ENCODE measurements at places on chromosomes 12 and 14. TPM values are rescaled to one million over a fixed set of nuclear protein-coding genes. Genes with fewer than 3 reads are reported as not detected.

TAS2R8 gene
- total RNA-seq: 0.49 TPM

SOX5 gene
- 32.4 TPM for total RNA-seq

TBC1D30 gene
- total RNA-seq: 7.0 TPM

LRRC10 gene
- not detected for total RNA-seq

SALL2 gene
- total RNA-seq: 21.9 TPM

CLEC2D gene
- total RNA-seq: 11.3 TPM

ASPG gene
- 8.2 TPM for total RNA-seq

DLGAP5 gene
- not detected for total RNA-seq

HELB gene
- 6.2 TPM for total RNA-seq

TAOK3 gene
- 41.7 TPM for total RNA-seq

LUM gene
- 36.7 TPM for total RNA-seq

PMCH gene
- total RNA-seq: not detected

ARHGDIB gene
- total RNA-seq: 62.9 TPM

SPIC gene
- not detected for total RNA-seq

SLC35E3 gene
- 2.3 TPM for total RNA-seq

SLC17A8 gene
- total RNA-seq: not detected

ESPL1 gene
- 0.13 TPM for total RNA-seq

AQP6 gene
- total RNA-seq: not detected

SIX6 gene
- not detected for total RNA-seq

GLT8D2 gene
- total RNA-seq: 52.0 TPM

OR6C3 gene
- not detected for total RNA-seq

GALNT16 gene
- total RNA-seq: 6.9 TPM

GPRC5A gene
- total RNA-seq: 135 TPM

EPYC gene
- total RNA-seq: not detected

DDHD1 gene
- 17.1 TPM for total RNA-seq

ENDOU gene
- total RNA-seq: 1.2 TPM

ZNF10 gene
- 30.5 TPM for total RNA-seq

LHX5 gene
- 0.13 TPM for total RNA-seq

NIN gene
- total RNA-seq: 25.5 TPM

SLC5A8 gene
- 51.3 TPM for total RNA-seq

DDX55 gene
- 18.4 TPM for total RNA-seq

OAS2 gene
- 6.0 TPM for total RNA-seq

SRRM4 gene
- not detected for total RNA-seq

C12orf60 gene
- 0.78 TPM for total RNA-seq

KCNA1 gene
- total RNA-seq: 3.6 TPM

ASIC1 gene
- 0.63 TPM for total RNA-seq

MDP1 gene
- 13.1 TPM for total RNA-seq

RNF212B gene
- not detected for total RNA-seq

AGAP2 gene
- 0.45 TPM for total RNA-seq

TAS2R19 gene
- 12.0 TPM for total RNA-seq

KRT71 gene
- total RNA-seq: not detected

TAS2R31 gene
- 12.3 TPM for total RNA-seq

All from thyroid gland (tissue), 4 donors.